ENCODE measurements at places on chromosomes 16 and 17.

GRCh38 chr17:7816926-7817642, 16.9 kb upstream of the KDM6B start:
- no peak for DNase-seq

- DNase-seq = no peak
Measured at GRCh38 chr17:80270836-80271235, 10.2 kb downstream of the RNF213 start.

- no peak for DNase-seq
Measured at GRCh38 chr16:3938471-3938842, 57.9 kb upstream of the CREBBP start.

DNA sequence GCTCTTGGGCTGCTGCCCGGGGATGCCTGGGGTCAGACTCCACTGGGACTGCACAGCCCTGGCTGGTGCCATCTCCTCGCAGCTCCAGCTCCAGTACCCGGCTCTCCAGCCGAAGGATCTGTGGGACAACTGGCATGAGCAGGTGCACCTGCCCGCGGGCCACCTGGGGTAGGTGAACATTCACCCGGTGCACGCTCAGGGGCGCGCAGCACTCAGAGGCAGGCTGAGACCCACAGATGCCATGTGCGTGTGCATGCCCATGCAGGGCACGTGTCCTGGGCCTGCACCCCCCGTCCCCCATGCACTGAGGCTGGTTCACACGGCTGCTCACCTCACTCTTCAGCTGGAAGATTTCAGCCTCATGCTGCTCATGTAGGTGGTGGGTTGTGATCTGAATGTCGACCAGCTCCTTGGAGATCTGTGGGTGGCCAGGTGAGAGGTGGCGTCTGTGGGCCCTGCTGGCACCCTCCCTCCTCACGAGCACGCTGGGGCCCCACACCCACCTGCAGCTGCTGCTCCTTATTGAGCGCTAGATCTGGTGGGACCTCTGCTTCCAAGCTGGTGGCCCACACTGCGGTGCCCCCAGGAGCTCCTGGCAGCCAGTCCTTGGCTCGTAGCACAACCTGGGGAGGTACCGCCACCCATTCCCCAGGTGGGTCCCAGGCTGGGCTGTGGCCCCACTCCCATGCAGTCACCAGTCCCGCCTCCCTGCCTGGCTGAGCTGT, 618 bp downstream of the CCDC78 start:
- no peak for DNase-seq

DNA sequence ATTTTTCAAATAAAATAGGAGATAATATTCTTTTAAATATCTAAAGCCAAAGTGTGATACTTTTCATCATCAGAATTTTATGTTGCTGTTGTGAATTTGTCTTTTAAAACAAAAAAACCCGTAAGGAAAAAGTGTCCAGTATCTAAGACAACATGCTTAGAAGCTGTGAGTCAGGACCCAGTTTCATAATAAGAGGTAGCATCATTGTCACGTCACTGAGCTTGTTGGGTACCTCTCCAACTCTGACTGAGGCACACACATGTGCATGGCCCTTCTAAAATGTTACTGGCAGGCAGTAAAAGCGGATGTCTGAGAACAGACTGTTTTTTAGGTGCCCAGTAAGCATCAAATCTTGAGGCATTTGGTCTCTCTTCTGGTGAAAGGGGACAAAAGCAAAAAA, 2.5 kb downstream of the CIAPIN1 start:
- no peak for DNase-seq

DNA sequence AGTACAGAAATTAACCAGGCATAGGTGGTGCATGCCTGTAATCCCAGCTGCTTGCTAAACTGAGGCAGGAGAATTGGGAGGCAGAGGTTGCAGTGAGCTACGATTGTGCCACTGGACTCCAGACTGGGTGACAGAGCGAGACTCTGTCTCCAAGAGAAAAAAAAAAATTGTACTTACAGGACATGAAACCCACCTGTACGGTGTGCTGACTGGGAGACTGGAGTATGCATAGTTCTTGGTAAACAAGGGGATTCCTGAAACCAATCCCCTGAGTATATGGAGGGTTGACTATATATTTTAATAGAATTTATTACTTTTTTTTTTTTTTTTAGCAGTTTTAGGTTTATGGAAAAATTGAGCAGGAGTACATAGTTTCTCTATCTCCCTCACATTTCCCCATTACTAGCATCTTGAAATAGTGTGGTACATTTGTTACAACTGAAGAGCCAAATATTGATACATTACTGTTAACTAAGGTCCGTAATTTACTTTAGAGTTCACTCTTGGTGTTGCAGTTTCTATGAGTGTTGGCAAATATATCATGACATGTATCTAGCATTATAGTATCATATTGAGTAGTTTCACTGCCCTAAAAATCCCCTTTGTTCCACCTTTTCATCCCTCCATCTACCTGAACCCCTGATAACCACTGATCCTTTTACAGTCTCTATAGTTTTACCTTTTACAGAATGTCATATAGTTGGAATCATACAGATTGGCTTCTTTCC, 19.3 kb downstream of the TENT4B start:
- DNase-seq = no peak

DNA sequence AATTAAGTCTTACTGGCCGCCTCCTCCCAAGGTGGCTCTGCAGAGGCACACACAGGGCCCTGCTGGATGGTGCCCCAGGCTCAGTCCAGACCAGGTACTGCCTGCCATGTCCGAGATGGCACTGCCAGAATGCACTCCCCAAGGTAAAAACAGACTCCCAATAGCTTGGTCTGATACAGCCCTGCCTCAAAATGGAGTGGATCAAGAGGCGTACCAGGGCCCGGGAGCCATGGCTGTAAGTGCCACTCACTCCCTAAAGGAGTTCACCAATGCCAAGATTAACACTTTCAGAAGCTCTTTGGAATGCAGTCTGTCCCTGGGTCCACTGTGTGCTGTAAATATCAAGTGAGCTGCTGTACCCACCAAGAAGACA, 576 bp upstream of the MYO18A start:
- DNase-seq = no peak

- DNase-seq = peak; percentile 4
Measured at GRCh38 chr16:77711179-77711578, 11.1 kb upstream of the NUDT7 start.

GRCh38 chr17:62388856-62389255, 8.5 kb downstream of the EFCAB3 start:
- DNase-seq = no peak

- no peak for DNase-seq
Measured at GRCh38 chr17:77087650-77088454, 52.9 kb upstream of the SEC14L1 start.

GRCh38 chr16:85945424-85945751, 46.4 kb downstream of the IRF8 start:
- no peak for DNase-seq

GRCh38 chr17:6421700-6422604, 13.0 kb downstream of the AIPL1 start:
- DNase-seq = peak; percentile 77

DNA sequence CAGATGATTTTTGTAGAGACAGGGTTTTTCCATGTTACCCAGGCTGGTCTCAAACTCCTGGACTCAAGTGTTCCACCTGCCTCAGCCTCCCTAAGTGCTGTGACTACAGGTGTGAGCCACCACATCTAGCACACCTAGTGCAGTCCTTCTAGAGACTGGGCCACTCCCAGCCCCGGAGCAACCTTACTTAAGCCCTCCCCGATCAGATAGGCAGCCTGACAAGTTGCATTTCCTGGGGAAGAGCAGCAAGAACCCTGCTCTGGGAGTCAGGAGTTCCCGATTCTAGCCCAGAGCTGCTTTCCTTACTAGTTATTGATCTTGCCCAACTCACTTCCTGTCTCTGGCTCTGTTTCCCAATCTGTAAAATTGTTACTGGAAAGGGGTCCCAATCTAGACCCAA, 7.0 kb upstream of the NAGLU start:
- no peak for DNase-seq

DNA sequence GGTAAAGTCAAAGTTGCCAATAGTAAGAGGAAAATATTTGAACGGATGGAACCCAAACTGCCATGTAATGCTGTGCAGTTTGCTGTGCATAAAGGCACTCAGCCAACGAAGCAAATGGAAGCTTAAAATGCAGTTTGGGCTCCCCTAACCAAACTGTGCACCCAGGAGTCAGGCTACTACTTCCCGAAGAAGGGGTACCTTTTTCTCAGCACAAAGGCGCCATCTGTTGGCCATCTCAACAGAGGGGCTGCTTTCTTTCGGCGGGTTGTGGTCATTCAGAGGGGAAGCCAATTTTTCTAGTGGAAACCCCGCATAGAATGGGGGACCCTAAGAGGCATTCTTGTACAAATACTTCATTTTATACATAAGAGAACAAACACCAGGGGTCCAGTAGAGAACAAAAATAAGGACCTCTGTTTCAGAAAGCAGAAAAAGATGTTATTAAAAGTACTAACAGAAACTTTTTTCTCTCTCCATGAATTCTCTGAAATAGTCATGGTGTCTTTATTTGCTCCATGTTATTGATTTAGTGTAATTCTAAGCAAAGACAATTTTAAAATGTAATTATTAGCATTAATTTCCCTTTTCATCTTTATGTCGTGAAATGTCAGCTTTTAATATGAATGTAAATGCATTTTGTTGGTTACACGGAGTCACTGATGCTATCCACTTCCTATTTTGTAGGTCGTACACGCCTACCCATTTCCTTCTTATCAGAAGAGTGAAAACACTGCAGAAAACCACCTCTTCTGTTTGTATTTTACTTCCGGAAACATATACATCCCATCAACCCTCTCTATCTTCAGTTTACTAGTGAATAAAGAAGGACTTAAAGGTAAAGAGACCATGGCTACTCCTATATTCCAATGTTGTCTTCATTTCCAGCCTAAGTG, 453.3 kb downstream of the KCNJ2 start:
- peak; percentile 20 for DNase-seq

GRCh38 chr17:34378664-34379101, 15.7 kb upstream of the CCL1 start:
- no peak for DNase-seq

Data from M059J (cell line).